Left kidney (tissue), 8 donors: ENCODE measurements at places on chromosomes 7 and 10. TPM values are rescaled to one million over a fixed set of nuclear protein-coding genes. Genes with fewer than 3 reads are reported as not detected.

DNA sequence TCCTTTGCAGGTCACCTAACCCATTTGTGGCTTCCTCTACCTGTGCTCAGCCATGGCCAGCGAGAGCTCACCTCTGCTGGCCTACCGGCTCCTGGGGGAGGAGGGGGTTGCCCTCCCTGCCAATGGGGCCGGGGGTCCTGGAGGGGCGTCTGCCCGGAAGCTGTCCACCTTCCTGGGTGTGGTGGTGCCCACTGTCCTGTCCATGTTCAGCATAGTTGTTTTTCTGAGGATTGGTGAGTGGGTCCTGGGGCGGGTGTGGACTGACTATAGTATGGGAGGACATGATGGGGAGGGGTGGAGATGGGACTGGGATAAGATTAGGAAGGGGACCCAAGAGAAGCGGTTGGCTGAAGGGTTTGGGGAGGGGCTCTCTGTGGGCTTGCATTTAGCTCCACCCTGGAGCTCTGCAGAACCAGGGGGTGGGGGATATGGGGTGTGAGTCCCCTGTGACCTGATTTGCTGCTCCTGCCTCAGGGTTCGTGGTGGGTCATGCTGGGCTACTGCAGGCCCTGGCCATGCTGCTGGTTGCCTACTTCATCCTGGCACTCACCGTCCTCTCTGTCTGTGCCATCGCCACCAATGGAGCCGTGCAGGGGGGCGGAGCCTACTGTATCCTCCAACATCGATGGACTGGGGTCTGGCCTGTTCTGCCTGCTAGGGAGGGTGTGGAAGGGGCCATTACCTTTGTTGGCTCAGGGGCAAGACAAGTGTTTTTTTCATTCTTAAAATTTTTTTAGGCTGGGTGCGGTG is 1.8 kb downstream of the SLC12A9 start:
- DNase-seq: no peak

DNA sequence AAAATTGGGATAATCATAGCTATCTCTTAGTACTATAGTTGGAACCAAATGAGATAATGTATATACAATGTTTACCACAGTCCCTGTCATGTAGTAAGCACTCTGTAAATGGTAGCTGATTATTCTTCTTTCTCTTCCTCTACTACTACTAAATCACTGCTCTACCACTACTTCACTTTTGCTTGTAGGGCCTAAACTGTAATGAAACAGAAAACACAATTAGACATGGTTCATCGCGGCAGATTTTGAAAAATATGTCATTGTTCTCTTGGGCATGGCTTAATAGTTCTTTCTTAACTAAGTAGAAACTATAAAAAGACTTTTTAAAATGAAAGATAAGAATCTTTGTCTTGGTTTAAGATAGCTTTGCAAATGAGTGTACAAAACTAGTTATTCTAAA is 34.9 kb downstream of the R3HCC1L start:
- DNase-seq: no peak

DNA sequence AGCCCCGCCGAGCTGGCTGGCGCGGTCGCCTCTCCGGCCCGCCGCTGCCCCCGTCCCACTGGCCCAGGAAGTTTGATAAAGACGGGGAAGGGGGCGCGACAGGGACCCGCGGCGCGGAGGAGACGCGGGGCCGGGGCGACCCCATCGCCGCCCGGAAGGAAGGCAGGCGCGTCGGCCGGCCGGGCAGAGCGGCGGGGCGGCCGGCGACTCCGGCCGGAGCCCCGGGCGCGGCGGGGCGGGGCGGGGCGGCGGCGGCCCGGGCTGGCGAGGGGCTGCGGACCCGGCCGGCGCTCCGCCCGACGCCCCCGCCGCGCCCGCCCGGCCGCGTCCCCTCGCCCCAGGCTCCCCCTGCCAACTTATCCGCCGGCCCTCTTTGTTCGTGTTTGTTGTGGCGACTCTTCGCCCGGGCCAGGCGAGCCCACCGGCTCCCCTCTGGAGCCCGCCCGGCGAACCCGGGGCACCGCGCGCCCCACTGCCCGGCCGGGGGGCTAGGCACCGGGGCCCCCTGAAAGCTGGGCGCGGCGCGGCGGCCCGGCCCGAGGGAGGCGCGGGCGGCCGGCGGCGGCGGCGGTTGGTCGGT is 571 bp downstream of the KDM7A start:
- DNase-seq: no peak

The CAV2 gene
- 27.0 TPM for polyA plus RNA-seq

- DNase-seq: no peak
Observed at GRCh38 chr10:93074147-93074596, 479 bp downstream of the CYP26A1 start.

DNA sequence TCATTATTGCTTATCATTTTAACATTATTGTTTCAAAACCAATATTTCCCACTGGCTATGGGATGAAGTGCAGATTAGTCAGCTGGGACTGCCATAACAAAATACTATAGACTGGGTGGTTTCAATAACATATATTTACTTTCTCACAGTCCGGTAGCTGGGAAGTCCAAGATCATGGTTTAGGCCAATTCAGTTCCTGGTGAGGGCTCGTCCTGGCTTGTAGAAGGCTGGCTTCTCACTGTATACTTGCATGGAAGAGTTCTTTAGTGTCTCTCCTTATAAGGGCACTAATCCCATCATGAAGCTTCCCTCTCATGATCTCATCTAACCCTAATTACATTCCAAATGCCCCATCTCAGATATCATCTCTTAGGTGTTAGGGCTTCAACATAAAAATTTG is 101.3 kb downstream of the CHRM2 start:
- no peak for DNase-seq

DNA sequence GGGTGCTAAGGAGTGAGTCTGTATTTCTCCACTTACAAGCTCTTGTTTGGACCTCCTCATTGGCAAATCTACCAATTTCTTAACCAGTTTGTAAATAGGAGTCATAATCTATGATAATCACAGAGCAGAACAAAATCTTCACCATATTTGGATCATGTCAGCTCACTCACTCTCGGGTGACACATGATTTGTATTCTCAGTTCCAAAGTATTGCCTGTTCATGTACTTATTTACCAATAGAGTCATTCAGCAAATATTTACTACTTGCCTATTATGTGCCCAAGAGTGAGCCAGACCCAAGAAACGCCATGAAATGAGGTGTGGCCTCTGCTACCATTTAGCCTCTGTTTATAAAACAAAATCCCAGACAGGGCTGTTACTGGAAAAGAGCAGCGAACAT is 114.8 kb downstream of the TSPAN12 start:
- DNase-seq: no peak

The TYW1B gene
- polyA plus RNA-seq: 8.6 TPM

DNA sequence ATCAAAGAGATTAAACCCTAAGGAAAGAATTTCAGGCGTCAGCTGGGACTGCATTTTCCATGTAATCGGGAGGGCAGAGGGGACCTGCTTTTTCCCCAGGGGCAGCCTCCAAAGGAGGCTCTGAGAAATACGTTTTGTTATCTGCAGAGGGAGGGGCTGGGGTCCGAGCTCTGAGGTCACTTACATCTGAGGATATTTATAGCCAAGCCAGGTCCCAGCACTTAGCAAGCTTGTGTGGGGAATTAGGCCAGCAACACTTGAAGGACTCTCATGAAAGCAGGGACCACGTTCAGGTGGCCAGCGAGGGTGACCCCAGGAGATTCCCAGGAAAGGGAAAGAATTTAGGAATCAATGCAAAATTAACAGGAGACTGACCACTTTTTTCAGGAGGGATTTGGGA is 20.6 kb upstream of the GDI2 start:
- DNase-seq: no peak

The GRID2IP gene
- 0.91 TPM for polyA plus RNA-seq

- no peak for DNase-seq
Observed at GRCh38 chr7:14191686-14192098, 202.2 kb upstream of the ETV1 start.

The AMPH gene
- polyA plus RNA-seq: 20.0 TPM

DNA sequence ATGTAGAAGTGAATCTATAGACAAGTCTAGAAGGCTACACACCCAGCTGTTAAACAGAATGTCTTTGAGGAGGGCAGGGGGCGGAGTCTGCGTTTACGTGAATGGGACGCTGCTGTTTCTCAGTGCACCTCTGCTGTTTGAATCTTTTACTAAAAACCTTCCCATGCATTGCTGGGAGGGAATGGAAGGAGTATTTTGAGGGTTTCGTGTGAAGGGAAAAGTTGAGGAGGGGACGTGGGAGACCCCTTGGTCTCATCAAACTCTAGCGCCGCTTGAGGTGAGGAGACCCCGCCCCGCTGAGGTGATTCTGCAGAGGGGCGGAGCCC is 492 bp upstream of the VCL start:
- no peak for DNase-seq

GRCh38 chr7:99958564-99959227 is 17.1 kb downstream of the AZGP1 start:
- no peak for DNase-seq

The PRR15 gene
- polyA plus RNA-seq: 2.6 TPM

The FGFR2 gene
- polyA plus RNA-seq: 115 TPM

The NCOA4 gene
- polyA plus RNA-seq: 223 TPM

The PRTFDC1 gene
- 46.0 TPM for polyA plus RNA-seq

The WEE2 gene
- 0.58 TPM for polyA plus RNA-seq
